Stimulated activated CD8-positive, alpha-beta memory T cell treated with anti-CD3 and anti-CD28 coated beads, Interleukin-7, amount 100 ng/mL, for 4 hours (primary cell): ENCODE measurements at places on chromosomes 12 and 14.

GRCh38 chr14:100398044-100398443 is 74.9 kb downstream of the SLC25A47 start:
- DNase-seq = no peak

DNA sequence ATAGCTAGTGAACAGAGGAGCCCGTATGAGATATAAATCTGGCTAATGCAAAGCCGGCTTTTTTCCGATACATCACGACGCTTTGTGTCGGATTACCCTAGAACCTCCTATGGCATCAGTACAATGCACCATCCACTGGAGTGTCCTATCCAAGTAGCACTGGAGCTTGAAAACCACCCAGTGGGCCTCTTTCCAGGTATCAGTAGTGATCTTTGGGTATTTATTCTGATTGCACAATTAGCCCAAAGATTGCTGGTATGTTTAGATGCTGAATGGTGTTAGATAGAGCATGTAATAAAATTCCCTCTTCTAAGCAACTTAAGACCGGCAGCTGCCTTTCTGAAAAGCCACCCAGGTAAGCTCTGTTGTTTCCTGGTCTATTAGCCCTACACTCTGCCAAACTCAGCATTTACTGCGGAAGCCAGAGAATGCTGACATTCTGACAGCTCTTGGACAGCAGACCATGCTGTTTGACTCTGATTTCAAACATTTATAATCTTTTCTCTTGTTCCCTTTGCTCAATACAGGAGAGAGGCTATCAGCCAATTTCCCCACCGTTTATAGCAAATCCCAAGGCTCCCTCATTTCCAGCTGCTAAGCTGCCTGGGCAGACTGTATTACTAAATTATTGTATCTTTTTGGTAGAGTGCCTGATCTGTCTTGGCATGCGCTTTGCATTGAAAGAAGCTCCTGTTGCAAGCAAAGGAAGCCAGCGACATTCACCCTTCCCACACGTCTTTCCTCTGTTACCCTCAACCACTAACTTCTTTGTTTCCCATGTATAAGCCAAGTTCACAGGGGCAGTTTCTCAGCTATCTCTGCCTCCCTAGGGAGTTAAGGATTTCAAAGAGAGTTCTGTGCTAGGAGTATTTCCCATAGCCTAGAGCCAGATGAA is 388.3 kb upstream of the GARIN6 start:
- DNase-seq = no peak

GRCh38 chr14:25049568-25050268 is at the start of gene STXBP6:
STXBP6 (minus strand) TSS chr14:25050147; CDS start chr14:24974818, 75,329 bp downstream.
- no peak for DNase-seq

GRCh38 chr12:5251092-5251491 is 180.8 kb upstream of the NTF3 start:
- DNase-seq = no peak

DNA sequence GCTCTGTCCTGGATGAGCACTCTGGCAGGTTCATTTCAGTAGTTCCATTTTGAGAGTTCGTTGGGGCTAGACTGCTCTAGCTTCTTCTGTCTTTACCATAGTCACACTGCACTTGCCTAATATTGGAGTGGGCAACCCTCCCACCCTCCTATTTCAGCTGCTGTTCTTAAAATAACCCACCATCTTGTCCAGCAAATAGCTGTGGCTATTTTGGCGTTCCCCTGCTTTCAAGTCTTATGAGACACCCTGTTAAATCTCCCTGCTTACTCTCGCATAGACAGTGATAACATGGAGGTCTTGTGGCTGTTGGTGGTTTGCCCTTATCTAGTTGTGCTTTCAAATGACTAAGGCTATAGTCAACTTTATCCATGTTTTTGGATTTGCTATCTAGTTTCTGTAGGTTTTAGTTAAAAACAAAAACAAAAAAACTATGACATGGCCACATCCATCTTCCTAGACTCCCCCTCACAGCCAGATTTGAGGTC is 65.5 kb downstream of the LRP6 start:
- DNase-seq = no peak

DNA sequence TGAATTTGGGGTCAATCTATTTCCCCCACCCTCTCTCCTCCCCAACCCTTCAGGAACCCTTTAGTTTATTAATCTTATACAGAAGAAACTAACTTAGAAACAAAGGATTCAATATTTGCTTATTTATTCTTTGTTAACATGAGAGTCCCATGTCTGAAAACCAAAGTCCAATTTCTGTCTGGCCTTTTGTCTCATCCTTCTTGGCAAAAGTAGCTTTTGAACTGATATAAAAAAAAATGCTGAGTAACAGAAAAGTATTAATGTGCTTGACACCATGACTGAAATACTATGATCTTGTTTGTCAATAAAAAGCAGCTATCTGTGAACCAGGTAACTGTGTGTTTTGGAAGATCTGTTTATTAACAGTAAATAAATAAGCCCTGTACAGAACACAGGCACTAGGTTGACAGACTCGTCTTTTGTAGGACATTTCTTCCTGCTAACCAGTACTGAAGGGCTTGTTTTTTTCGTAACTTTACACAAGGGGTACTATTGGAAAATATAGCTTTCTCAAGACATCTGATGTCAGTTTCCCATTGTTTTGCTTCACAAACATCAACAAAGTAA is 10.8 kb downstream of the PIGH start:
- no peak for DNase-seq

DNA sequence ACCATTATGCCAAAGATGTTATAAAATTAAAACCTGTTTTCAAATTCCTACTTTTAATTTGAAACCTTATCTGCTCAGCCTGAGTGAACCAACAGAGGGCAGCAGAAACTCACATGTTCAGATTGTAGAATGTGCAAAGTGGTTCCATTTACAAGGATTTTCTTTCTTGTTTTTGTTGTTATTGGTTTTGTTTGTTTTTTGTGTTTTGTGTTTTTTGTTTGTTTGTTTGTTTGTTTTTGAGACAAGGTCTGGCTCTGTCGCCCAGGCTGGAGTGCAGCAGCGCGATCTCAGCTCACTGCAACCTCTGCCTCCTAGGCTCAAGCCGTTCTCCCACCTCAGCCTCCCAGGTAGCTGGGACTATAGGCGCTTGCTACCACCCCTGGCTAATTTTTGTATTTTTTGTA is 22.8 kb upstream of the GARIN2 start:
- no peak for DNase-seq

GRCh38 chr12:48067250-48067938 is 38.5 kb downstream of the SENP1 start:
- no peak for DNase-seq

DNA sequence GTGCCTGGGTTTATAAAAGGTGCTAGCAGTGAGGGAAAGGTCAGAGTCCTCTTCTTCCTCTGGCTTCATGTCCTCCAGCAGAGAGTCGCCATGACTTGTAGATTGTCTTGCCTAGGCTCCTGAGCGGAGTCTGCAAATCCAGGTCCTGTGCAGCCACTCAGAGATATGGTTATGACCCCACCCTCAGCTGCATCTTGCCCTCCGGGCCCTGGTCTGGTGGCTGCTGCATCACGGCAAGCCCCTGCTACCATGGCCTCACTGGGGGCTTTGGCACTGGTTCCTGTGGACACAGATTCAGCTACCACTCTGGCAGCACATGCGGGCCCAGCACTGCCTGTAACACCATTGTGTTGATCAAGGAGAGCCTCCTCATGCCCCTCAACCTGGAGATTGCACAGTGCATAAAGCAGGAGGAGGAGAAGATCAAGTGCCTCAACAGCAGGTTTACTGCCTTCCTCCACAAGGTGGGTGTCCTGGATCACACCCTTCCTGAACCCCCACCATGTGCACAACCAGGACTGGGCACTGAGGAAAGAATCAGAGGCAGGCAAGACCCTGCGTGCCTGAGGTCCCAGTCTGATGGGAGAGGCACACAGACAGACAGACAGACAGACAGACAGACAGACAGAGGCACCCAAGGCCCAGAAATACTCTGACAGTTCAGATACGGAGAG is 10.5 kb upstream of the KRT86 start:
- no peak for DNase-seq

DNA sequence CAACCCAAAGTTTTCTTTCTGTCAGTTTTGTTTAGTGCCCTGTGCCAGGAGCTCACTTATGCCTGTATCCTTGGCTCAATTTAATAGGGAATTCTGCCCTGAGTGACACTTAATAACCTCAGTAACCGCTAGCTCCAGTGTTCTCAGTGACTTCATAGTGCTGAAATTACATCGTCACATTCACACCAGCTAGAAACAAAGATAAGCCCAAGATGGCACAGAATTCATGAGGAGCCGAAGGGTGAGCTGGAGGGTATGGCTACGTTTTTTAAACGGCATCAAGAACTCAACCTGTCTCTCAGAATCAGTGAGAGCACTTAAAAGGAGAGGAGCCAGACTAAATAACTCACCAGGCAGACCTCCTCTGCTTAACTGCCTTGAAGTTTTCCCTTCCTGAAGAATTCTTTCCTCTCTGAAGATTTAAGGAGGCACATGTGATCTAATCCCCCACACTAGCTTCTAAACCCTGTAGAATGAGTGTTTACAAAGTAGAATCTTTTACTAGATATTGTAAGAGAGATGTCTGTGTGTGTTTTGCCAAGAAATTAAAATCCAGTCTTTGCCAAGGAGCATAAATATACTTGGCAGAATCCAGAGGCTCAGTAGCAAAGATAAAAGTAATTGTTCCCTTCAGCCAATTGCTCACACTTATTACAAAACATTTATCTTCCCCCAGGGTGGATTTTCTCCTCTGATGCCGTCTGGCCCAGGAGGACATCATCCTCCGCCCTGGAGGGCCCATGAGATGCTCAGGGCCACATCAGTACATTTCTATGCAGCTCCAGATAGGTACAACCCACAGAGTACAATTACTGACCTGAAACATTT is 37.3 kb downstream of the PTGER2 start:
- no peak for DNase-seq

DNA sequence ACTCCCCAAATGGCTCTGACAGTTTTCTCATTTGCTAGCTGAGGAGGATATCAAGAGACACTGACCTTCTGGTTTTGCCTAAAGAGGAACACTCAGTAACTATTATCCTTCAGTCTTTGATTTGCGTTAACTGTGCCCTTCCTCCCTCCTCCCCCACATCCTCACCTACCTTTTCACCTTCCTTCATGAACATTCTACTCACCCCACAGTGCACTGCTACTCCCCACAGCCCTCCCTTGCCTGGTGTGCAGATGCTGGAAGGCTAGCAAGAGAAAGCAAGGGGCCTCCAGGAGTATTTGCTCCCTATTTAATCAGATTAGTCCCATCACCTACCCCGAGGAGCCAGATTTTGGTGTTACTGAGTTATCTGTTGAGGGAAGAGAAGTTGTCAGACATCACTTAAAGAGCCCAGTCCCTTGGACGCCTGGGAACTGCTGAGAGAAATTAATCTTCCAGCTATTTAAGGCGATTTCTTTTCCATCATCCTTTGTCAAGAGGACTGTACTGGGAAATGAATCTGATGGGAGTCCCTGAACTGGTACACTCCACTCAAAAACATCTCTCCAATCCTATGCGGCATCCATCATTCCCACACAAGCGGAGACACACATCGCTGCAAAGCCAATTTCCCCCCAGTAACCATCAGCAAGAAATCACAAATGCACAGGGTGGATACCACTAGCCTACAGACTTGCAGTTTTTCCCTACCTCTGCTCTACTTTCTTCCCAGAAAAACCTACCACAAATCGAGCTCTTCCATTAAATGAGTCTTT is 11.5 kb downstream of the PSMB5 start:
- no peak for DNase-seq

DNA sequence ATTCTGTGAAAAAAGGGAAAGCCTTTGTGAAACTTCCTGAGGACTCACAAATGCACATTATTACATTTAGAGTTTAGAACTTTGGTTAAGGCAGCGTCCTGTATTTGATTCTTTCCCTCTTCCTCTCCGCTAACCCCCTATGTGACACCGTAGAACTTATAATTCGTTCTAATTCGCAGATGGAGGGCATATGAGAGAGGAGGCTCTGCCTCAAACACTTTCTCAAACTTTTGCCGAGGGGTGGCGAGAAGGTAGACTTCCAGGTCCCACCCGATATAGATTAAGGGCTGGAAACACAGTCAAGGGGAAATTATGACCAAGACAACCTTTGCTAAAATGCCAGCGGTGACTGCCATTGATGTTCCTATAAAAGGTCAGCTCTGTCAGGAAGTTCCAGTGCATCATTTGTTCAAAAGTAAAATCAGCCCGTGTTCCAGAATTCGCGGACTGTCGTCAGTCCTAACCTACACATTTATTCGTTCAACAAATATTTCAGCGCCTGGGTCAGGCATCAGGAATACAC is 904 bp upstream of the PAPOLA start:
- no peak for DNase-seq

- DNase-seq = no peak
These were observed 26.2 kb downstream of the DIO3 start for GRCh38 chr14:101587441-101587911.

- no peak for DNase-seq
These were observed 31.7 kb upstream of the ARL1 start for GRCh38 chr12:101439236-101439635.

DNA sequence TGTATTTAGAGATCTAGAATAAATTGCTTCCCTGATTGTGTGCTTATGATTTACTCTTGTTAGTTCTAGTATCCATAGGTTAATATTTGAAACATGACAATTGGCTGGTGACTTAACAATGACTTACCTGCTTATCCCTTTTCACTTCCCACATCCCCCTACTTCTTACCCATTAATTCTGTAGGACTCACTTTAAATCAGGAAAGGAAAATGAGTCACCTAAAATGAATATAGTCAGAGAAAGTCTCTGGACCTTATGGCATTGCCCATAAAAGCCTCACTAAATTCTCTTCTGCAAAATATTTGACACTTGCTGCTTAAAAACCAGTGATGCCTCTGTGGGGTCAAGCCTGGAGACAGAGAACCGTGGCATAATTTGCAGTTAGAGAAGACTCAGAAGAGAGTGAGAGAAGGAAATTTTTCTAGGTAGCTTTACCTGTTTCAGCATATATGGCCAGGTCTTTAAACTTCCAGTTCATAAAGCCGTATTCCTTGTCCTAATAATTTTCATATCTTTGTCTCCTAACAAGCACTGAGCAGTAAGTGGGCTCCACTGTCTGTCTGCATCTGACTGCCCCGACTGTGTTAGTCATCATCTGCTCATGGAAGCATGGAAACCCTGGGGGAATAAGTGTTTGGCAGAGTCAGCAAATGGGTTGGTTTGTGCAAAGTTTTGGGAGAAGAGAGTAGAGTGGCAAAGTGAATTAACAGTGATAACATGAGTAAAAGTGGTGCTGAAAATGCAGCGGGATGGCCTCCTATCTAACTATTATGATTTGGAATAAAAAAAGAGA is 294.4 kb downstream of the AKAP6 start:
- no peak for DNase-seq

DNA sequence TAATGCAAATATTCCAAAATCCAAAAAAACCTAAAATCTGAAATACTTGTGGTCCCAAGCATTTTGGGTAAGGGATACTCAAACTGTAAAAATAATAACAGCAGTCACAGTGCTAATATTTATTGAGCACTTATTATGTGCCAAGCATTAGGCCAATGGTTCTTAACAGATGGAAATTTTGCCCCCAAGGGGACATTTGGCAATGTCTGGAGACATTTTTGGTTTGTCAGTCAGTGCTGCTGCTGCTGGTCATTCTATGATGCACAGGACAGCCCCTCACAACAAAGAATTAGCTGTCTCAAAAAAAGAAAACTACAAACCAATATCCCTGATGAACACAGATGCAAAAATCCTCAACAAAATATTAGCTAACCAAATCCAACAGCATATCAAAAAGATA is 5.8 kb downstream of the NDUFA12 start:
- DNase-seq = no peak
